Activated B cell treated with CpG ODN at 0.5 μM for 24 hours (primary cell): ENCODE measurements at places on chromosomes 6 and 20.

- no peak for DNase-seq
These were observed 32.7 kb upstream of the TUBB2A start for GRCh38 chr6:3190056-3190455.

- DNase-seq: no peak
These were observed 67.1 kb downstream of the FYN start for GRCh38 chr6:111806165-111806547.

GRCh38 chr20:58086763-58087561 lies 141.5 kb downstream of the ANKRD60 start:
- no peak for DNase-seq

DNA sequence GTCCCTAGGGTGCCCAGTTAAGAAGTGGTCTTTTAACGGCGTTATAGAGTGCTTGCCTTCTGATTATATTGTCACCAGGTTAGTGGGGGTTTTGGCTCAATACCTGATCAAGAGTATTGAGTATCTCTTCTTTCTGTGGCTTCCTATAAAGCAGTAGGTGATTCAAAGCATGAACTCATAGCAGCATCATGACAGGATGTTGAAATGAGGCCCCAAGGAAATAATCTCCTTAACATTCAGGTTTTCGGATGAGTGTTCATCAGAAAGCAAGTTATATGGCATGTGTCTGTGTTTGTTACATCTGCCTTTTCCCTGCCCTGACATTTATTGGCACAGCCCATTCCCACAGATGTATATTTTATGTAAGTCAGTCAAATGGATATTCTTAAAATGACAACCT lies 301.0 kb downstream of the FARS2 start:
- no peak for DNase-seq
